ENCODE measurements at places on chromosomes 16 and 17. TPM values are rescaled to one million over a fixed set of nuclear protein-coding genes. Genes with fewer than 3 reads are reported as not detected.
A peak's percentile ranks its signal among the peaks of the same experiment; 100 is the strongest.

Gene PRCD
- 3.7 TPM for polyA plus RNA-seq

Gene GFAP
- polyA plus RNA-seq: 0.58 TPM

Gene TNFRSF17
- 0.18 TPM for polyA plus RNA-seq

Gene SLC5A11
- polyA plus RNA-seq: 5.6 TPM

DNA sequence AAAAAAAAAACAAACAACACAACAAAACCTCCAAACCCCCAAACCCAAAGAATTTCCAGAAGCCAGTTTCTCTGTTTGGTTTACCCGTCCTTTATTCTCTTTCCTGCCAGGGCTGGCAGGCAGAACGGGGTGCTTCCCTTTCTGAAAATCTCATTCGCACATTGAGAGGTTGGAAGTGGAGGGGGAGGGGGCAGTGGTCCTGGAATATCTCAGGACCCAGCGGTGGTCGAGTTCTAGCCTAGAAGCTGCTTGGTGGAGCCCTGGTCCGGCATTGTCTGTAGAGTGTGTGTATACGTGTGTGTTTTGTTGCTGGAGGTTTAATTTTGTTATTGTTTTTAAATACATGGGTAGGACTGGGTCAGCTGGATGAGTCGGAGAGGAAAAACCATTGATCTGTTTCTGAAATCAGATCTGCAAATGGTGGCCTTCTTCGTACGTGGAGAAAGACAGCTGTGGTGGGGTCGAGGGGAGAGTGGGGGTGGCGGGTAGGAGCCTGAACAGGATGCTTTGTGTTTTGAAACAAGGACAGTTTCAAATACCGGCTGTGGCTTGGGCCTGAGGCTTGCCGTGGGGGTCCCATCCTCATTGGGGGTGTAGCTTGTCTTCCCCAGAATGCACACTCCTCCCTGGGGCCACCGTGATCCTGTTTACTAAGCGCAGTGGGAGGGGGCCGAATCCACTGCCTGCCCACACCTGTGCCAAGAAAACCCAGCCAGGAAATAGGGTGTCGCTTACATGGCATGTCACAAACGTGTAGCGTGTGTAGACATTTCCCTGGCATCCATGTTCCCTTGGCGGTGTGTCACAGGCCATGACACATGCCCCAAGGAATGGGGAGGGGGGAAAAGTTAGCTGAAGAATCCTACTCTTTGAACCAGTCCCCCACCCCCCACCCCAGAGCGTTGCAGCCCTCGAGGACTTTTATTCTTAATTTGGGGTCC, 1.6 kb downstream of the CMIP start:
- no peak for DNase-seq

DNA sequence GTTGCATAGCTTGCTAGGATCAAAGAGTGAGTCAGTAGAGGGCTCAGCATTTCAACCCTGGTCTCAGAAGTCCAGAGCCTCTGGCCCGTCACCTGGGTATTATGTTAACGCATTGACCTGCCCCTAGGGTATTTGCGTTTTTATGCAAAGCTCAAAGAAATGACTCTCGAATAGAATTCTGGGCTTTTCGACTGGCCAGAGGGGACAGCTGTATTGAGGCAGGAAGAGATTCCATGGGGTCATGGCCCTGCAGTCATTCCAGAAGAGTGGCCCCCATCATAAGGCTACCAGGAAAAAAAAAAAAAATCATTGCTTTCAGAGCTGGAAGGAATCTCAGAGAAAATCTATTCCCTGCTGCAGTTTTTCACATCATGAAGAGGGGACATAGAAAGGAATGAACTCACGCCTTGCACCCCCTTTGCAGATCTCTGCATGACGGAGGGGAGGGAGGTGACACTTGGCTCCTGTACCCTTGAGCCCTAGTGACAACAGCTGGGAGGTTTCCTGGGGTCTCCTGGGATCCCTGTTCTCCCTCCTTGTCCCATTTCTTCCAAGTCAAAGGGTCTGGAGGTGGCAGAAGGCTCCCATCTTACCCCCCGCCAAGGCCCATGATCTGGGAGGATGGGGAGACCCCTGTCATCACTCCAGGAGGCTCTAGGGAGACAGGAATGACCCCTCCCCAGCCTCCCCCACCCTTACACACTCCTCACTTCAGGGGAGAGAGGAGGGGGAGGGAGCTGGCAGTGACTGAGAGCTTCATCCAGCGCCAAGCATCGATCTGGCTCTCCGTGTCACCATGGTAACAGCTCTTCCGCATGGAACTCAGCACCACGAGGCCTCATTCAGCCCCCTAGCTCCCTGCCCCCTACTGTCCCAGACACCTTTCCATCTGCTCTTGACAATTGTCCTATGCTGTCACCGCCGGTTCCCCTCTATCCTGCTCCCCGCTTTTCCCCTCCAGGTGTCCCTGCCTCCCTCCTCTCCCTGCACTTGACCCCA, 35.8 kb downstream of the GP2 start:
- no peak for DNase-seq

- DNase-seq: no peak
These were observed 22.3 kb upstream of the N4BP1 start for GRCh38 chr16:48632137-48632774.

- DNase-seq: peak; percentile 90
These were observed at the start of gene RPAIN for GRCh38 chr17:5419959-5420653. Gene RPAIN, plus strand, starts transcription at chr17:5420182. Its CDS starts 29 bp downstream, at chr17:5420211.

- no peak for DNase-seq
These were observed 19.1 kb downstream of the NPTX1 start for GRCh38 chr17:80457236-80457856.

DNA sequence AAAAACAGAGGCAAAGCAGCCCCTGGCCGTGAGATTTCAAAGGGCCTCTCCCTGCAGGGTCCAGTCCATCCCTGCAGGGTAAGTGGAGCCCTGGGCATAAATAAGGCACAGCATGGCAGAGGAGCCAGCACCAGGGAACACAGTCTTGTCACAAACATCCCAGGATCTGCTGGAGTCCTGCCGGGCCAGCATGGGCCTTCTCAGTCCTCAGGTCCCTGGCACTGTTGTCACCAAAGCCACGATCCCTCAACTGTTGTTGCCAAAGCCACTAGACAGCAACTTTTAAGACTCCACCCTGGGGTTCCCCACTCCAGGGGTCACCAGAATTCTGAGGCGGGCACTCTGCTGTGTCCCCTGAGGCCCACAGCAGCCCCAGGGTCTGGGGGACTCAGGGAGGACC, 47.8 kb upstream of the BAHCC1 start:
- DNase-seq: no peak

- DNase-seq: no peak
These were observed 503.9 kb downstream of the CDH11 start for GRCh38 chr16:64617836-64618476.

DNA sequence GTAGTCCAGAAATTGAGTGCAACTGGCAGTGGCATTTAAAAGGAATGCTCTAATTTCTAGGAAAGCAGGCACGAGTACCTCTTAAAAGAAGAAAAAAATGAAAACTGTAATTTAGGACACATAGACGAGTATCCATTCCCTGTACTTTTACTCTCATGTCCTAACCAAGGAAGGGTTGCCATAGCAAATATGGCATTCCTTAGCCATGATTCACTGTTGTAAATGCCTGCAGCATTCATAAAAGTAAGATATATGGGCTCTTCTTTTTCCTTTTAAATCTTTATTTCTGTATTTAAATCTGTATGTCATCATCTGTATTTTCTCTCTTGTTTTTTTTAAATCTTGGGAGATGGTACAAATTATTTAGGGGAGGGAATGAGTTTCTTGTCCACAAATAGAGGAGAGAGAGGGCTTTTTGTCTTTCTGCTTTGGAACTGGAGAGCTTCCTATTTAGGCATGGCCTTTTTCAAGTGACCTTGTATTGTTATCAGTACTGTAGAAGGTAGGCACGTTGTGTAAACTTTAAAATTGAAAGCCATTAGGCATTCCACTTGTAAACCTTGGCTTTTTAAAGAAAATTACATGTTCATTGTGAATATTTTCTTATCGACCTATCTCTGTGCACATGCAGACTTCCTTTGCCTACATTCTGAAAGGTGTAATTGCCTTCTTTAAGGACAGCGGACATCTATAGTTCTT, 50.0 kb downstream of the TENT4B start:
- DNase-seq: no peak

All from left kidney (tissue), 8 donors.